ENCODE measurements at places on chromosomes 5 and 9. TPM values are rescaled to one million over a fixed set of nuclear protein-coding genes. Genes with fewer than 3 reads are reported as not detected.

Gene SH3GL2
- polyA plus RNA-seq = 13.5 TPM

Gene CCDC180
- polyA plus RNA-seq = 5.7 TPM

Gene NUP155
- polyA plus RNA-seq = 15.9 TPM

Gene PRSS3
- not detected for polyA plus RNA-seq

Gene ACTBL2
- polyA plus RNA-seq = not detected

Gene NEUROG1
- not detected for polyA plus RNA-seq
